ENCODE measurements at places on chromosomes 2 and 18.

- no peaks in the 10 kb centered on the region for H3K27me3 ChIP-seq
- no peaks in the 10 kb centered on the region for H3K4me1 ChIP-seq
- no peak overlapping the region for H3K27ac ChIP-seq
Measured at GRCh38 chr2:166188084-166188483, 60.3 kb upstream of the SCN1A start.

DNA sequence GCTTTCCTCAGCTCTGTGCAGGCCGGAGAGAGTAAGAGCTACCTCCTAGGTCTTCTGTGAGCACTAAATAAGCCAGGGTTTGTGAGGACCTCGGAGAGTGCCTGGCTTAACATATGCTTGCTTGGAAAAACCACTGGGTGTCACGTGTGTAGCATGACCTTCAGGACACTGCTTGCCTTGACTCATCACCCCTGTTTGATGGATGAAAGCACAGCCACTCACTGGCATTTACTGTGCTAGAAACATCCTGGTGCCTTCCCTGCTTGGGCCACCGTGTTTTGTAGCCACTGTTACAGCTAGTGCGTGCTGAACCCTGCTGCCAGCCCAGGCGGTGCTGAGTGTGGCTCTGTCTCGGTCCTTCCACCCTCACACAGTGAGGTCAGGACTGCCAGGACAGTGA is 34.8 kb upstream of the ITM2C start:
- H3K4me1 ChIP-seq: peaks cover 3% of the 10 kb centered on the region
- no peak for DNase-seq
- no peak overlapping the region for H3K4me3 ChIP-seq
- peaks cover 9% of the 10 kb centered on the region for H3K27me3 ChIP-seq

DNA sequence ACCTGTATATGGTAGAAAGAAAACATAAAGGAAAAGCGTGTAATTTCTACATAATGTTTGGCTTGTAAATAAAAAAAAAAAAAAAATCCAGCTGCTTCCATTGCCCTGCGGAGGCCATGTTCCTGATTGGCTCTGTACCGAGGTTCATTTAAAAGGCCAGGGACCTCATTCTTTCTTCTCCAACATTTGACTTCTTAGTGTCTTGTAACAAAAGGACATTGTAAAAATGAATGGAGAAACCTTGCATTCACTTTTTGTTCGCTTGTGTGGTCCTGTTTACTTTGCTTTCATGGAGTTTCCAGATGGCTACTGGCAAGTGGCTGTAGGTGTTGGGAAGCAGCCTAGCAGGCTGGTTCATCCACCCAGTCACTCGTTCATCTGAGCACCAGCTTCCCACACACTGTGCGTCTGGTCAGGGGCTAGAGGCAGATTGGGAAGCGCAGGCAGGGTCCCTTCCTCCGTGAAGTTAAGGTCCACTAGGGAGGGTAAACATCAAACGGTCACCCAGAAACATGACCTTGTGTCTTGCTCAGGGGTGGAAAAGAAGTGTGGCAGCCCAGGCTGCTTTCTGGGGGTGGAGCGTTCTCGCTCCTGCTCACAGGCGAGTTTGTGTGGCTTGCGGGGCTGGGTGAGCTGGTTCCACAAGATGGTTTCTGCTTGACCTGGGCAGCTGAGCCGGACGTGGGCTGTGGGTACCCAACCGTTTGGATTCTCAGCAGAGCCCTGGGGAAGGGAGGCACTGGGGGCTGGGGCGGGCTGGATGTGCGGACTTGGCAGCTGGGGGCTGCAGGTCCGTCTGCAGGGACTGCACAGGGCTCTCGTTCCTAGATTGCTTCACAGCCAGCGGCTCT is 260.7 kb downstream of the AGAP1 start:
- H3K27me3 ChIP-seq: no peaks in the 10 kb centered on the region
- H3K36me3 ChIP-seq: no peaks in the 10 kb centered on the region
- H3K4me3 ChIP-seq: no peak overlapping the region
- H3K27ac ChIP-seq: no peak overlapping the region

DNA sequence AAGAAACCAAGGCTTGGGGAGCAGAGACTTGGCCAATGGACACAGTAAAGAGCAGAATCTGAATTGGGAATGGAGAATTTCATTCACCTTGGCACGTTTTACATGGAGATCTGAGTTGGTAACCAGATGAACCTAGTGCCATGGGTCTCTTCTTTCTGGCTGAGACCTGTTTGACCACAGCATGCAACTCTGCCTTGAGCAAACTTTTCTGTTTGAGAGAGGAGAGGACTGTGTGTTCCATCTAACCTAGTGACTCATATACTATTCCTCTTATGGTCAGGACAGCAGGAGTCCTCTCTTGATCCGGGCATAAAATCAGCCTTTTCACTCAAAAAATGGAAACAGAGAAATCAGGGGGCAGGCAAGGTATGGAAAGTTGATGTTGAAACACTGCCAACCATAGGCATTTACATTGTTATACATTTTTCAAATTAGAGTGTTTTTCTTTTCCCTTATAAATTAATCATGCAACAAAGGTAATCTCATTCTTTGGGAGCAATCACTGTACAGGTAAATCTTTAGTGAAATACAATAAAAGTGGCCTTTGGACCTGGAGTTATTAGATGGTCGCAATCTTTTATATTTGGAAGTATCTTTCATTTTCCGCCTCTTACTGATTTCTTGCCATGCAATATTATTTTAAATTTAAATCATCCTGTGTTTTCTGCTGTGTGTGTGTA is 86.7 kb downstream of the NRP2 start:
- H3K4me1 ChIP-seq: peaks cover 4% of the 10 kb centered on the region
- H3K27ac ChIP-seq: no peak overlapping the region
- H3K36me3 ChIP-seq: no peaks in the 10 kb centered on the region
- H3K4me3 ChIP-seq: no peak overlapping the region
- no peak for DNase-seq
- H3K27me3 ChIP-seq: no peaks in the 10 kb centered on the region

DNA sequence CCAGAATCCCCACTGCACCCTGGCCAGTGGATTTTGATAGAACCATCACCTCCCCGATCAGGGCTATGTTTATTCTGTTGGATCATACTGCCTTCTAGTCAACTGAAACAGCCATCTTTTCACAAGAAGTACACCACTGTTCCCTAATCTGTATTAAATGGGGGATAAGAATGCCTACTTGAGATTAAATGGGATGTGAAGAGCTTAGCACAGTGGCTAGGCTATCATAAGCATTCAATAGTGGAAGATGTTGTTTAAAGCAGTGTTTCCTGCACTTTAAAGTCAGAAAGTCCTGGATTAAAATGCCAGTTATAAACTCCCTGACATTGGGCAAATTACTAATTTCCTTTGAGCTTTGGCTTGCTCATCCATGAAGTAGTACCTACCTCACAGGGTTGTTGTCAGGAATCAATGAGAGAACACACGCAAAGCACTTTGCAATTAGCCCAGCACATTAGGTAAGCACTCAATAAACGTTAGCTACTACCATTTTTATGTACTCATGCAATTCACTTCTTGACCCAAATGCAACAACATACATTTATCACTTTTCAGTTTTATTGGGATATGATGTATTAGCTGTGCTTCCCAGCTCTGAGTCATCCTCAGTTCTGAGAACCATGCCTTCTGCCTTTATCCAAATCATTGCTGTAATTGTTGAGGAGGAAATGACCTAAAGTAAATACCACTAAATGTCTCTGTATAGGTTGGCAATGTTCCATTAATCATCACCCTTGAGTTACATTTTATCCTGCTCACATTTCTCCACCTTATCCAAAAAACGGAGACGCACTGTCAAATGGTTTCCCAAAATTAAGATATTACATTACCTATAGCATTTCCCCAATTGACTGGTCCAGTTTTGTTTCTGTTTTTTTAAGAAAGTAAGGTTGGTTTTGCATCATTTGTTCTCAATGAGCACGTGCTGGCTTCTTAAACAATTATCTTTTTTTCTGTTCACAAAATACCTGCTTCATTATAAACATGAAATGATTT is 2.1 kb downstream of the TMEM247 start:
- no peak overlapping the region for H3K4me3 ChIP-seq
- no peak overlapping the region for H3K27ac ChIP-seq
- no peaks in the 10 kb centered on the region for H3K36me3 ChIP-seq
- no peak for DNase-seq
- no peaks in the 10 kb centered on the region for H3K27me3 ChIP-seq

GRCh38 chr2:206163251-206163880 is 3.7 kb downstream of the EEF1B2 start:
- no peaks in the 10 kb centered on the region for H3K27me3 ChIP-seq
- no peak overlapping the region for H3K4me3 ChIP-seq
- peaks cover 10% of the 10 kb centered on the region for H3K4me1 ChIP-seq
- DNase-seq: no peak
- H3K27ac ChIP-seq: no peak overlapping the region

DNA sequence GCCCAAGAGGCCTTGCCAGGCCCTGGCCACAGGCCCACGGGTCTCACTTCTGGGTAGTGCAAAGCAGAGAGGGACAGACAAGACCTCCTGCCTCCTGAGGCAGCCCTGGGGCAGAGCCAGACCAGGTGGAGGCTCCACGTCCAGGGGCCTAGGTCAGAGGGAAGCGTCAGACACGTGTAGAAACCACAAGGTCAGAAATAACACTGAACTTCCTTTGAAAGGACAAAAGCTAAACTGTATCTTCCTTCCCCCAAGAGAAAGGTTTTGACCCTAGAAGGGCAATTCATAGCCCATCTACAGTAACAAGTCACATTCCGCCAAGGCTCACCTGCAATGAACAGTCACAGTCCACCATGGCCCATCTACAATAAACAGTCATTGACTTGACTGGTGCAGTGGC is 17.9 kb downstream of the SDC1 start:
- H3K36me3 ChIP-seq: no peaks in the 10 kb centered on the region
- H3K27me3 ChIP-seq: no peaks in the 10 kb centered on the region
- no peak overlapping the region for H3K27ac ChIP-seq
- no peaks in the 10 kb centered on the region for H3K4me1 ChIP-seq
- no peak for DNase-seq

- no peak overlapping the region for H3K27ac ChIP-seq
- no peaks in the 10 kb centered on the region for H3K36me3 ChIP-seq
- H3K27me3 ChIP-seq: no peaks in the 10 kb centered on the region
- no peak overlapping the region for H3K4me3 ChIP-seq
- no peak for DNase-seq
Measured at GRCh38 chr2:223114170-223114569, 62.2 kb downstream of the KCNE4 start.

GRCh38 chr2:151083856-151084795 is 177.5 kb downstream of the RBM43 start:
- DNase-seq: no peak
- H3K27ac ChIP-seq: no peak overlapping the region

- no peaks in the 10 kb centered on the region for H3K36me3 ChIP-seq
- H3K4me1 ChIP-seq: peaks cover 41% of the 10 kb centered on the region
- no peak for DNase-seq
Measured at GRCh38 chr2:200305797-200306195, 697 bp upstream of the SPATS2L start.

- no peak overlapping the region for H3K27ac ChIP-seq
- peak; percentile 29 for DNase-seq
- H3K4me1 ChIP-seq: no peaks in the 10 kb centered on the region
- H3K27me3 ChIP-seq: no peaks in the 10 kb centered on the region
Measured at GRCh38 chr2:40554665-40555294, 102.9 kb upstream of the SLC8A1 start.

GRCh38 chr2:37189452-37190153 is 1.1 kb upstream of the SULT6B1 start:
- no peak overlapping the region for H3K27ac ChIP-seq
- H3K4me3 ChIP-seq: no peak overlapping the region
- H3K4me1 ChIP-seq: no peaks in the 10 kb centered on the region
- DNase-seq: no peak
- no peaks in the 10 kb centered on the region for H3K27me3 ChIP-seq
- H3K36me3 ChIP-seq: no peaks in the 10 kb centered on the region

DNA sequence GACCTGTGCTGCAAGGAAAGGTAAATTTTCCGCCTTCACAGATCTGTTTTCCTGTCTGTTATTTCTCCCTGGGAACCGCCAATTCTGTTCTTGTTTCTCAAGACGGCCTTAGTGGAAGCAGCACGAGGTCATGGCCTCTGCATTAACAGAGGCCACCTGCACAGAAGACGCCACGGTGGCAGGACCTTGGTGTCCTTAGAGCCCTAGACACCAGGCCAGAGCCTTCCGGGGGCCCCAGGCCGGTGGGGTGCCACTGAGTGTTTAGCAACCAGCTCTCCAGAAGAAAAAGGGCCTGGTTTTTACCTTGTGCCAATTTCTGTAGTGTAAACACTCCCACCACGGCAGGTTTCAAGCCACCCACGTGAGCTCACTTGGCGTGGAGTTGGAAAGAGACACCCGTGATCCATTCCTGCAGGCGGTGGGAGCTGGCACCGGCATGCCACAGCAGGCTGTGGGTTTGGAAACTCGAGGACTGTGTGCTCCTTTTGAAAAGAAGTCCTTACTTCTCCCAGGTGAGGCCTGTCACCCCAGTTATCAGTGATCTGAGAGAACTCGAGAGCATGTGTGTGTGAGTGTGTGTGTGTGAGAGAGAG is 103.9 kb upstream of the HDAC4 start:
- DNase-seq: no peak
- no peak overlapping the region for H3K4me3 ChIP-seq
- no peaks in the 10 kb centered on the region for H3K27me3 ChIP-seq
- H3K27ac ChIP-seq: no peak overlapping the region

- no peaks in the 10 kb centered on the region for H3K36me3 ChIP-seq
- peaks cover 3% of the 10 kb centered on the region for H3K4me1 ChIP-seq
- no peaks in the 10 kb centered on the region for H3K27me3 ChIP-seq
- no peak for DNase-seq
Measured at GRCh38 chr2:239238839-239239606, 161.8 kb downstream of the HDAC4 start.

GRCh38 chr2:74887960-74888700 is 54.2 kb downstream of the HK2 start:
- no peak for DNase-seq
- no peaks in the 10 kb centered on the region for H3K27me3 ChIP-seq
- peaks cover 7% of the 10 kb centered on the region for H3K4me1 ChIP-seq
- no peak overlapping the region for H3K4me3 ChIP-seq
- H3K36me3 ChIP-seq: peaks cover 12% of the 10 kb centered on the region

GRCh38 chr18:50614838-50615237 is 55.0 kb downstream of the MAPK4 start:
- H3K4me3 ChIP-seq: no peak overlapping the region
- no peaks in the 10 kb centered on the region for H3K27me3 ChIP-seq
- peak; percentile 11 for DNase-seq

- no peaks in the 10 kb centered on the region for H3K36me3 ChIP-seq
- DNase-seq: no peak
- no peaks in the 10 kb centered on the region for H3K27me3 ChIP-seq
- H3K4me1 ChIP-seq: peaks cover 15% of the 10 kb centered on the region
Measured at GRCh38 chr2:8244639-8245038, 437.2 kb upstream of the ID2 start.

GRCh38 chr2:230890646-230891045 is 25.9 kb downstream of the ITM2C start:
- H3K36me3 ChIP-seq: no peaks in the 10 kb centered on the region
- no peaks in the 10 kb centered on the region for H3K4me1 ChIP-seq
- H3K4me3 ChIP-seq: no peak overlapping the region
- no peak overlapping the region for H3K27ac ChIP-seq

- no peaks in the 10 kb centered on the region for H3K4me1 ChIP-seq
- no peak overlapping the region for H3K27ac ChIP-seq
- no peaks in the 10 kb centered on the region for H3K27me3 ChIP-seq
- H3K4me3 ChIP-seq: no peak overlapping the region
- no peak for DNase-seq
- no peaks in the 10 kb centered on the region for H3K36me3 ChIP-seq
Measured at GRCh38 chr18:28651298-28651697, 474.4 kb upstream of the CDH2 start.
